ENCODE measurements at places on chromosomes 5 and 9. TPM values are rescaled to one million over a fixed set of nuclear protein-coding genes. Genes with fewer than 3 reads are reported as not detected.

DNA sequence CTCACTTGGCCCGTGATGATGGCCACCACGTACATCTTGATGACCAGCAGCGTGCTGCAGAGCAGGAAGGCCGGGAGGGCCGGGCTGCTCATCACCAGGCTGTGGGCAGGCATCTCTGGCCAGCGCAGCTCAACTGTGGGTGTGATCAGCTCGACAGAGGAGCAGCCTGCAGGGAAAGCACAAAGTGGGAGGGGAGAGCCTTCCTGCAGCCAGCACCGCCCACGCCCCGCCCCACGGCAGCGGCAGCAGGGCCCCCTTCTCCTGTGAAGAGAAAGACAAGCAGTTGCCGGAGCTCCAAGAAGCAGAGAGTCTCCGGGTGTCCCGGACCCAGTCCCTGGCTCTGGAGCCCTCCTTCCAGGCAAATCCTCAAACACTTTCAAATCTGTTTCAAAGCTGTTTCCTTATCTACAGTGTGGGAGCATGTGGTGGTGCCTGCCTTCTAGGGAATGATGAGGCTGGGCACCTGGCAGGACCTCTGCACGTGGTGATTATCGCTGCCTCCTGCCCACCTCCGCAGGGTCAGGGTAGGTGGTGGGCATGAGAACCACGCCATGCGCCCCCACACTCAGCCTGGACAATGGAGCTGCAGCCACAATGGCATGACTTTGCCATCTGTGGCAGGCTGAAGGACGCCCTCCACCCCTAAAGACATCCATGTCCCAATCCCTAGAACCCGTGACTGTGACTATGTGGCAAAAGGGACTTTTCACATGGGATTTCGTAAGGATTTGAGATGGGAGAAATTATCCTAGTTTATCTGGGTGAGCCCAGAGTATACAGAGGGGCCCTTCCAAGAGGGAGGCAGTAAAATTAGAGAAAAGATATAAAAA, at the start of gene PTGES:
TSS of gene PTGES (minus strand) at position 143 of the 830 bp plus-strand sequence. CDS start at position 113, 30 bp downstream.
- no peaks in the 10 kb centered on the region for H3K36me3 ChIP-seq
- H3K27ac ChIP-seq = peak within 1 kb of the TSS; percentile 33

DNA sequence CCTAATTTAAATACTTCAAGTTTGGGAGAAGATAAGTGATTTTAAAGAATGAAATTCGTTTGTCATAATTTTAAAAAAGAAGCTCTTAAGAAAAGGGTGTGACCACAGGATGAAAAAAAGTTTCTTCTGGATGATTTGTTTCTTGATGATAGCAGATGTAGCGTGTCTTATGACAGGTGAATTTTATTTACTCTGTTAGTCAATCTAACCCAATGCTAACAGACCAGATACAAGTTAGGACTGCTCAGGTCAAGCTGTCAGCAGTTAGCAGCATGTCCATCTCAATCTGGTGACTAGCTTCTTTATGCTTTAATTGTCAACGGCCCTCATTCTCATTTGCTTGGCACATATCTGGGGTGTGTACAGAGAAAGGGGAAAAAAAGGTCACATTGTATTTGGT, 456.0 kb downstream of the BNC2 start:
- H3K27ac ChIP-seq = no peak overlapping the region
- DNase-seq = no peak
- H3K27me3 ChIP-seq = no peaks in the 10 kb centered on the region
- H3K4me1 ChIP-seq = no peaks in the 10 kb centered on the region
- H3K4me3 ChIP-seq = no peak overlapping the region
- no peaks in the 10 kb centered on the region for H3K36me3 ChIP-seq

DNA sequence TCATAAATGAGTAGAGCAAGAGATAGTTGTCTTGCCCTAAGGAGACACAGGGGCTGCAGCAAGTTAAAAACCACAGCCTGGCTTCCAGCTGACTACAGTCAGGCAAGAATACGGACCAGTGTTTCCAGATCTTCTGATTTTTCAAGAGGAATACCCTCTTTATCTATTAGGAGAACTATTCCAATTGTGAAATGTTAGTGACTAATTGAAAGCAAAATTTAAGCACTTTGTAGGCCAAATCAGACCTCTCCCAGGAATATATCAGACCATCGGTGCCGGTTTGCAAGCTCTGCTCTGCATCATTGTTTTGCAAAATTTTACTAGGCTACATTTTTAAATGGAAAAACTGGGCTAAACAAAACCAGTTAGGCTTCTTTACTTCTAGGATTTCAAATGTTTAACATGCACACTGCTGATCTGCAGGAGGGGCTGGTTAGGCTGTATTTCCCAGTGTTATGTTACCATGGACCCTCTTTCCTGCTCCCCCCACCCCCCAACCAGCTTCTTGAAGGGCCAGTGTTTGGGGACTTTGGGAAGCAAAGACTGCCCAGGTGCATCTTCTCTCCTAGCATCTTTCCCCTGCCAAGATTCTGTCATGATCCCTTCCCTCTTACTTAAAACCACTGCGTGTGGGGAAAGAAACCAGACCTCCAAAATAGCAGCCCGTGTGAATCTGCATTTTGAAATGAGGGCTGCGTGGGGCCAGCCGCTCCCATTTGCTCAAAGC, 1.1 kb upstream of the ARSI start:
- no peak overlapping the region for H3K27ac ChIP-seq
- H3K36me3 ChIP-seq = no peaks in the 10 kb centered on the region
- no peak overlapping the region for H3K4me3 ChIP-seq
- H3K4me1 ChIP-seq = no peaks in the 10 kb centered on the region

GRCh38 chr9:9752722-9753121, 860.1 kb downstream of the PTPRD start:
- no peaks in the 10 kb centered on the region for H3K36me3 ChIP-seq
- DNase-seq = no peak
- H3K27ac ChIP-seq = no peak overlapping the region
- H3K4me3 ChIP-seq = no peak overlapping the region
- no peaks in the 10 kb centered on the region for H3K27me3 ChIP-seq
- H3K4me1 ChIP-seq = no peaks in the 10 kb centered on the region

DNA sequence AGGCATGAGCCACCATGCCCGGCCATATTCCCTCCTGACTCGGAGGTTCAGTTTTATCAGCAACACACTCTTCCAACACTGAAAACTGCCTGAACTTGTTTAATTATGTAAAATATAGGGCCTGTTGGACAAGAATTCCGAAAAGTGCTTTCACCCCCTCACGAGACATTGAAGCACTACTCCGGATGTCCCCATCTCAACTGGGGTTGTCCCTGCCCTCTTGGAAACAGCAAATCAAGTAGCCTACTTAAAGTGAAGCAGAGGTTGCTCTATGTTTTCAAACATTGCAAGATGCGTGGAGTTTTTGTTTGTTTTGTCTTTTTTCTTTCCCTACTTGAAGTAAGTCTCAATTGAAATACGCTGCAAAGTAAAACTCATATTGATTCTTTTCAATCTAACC, 7.6 kb downstream of the PTGER4 start:
- H3K36me3 ChIP-seq = peaks cover 7% of the 10 kb centered on the region
- H3K27ac ChIP-seq = no peak overlapping the region
- DNase-seq = no peak
- no peaks in the 10 kb centered on the region for H3K27me3 ChIP-seq
- peaks cover 14% of the 10 kb centered on the region for H3K4me1 ChIP-seq
- no peak overlapping the region for H3K4me3 ChIP-seq

DNA sequence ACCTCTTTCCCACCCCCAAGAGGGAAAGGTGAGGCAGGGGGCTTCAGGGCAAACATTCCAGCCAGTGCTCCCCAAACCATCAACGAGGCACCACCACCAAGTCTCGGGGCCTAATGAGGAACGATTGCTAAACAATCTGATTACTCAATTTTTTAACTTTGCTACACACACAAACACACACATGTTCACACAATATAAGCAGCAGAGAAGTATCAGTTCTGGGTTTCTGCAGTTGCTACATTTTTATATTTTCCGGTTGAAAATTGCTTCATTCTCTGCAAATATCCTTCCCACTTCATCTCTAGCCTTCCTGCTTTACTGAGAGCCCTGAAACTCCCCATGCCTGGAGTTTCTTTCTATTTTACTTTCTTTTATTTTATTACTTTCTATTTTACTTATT, 60.2 kb downstream of the FEM1C start:
- no peak overlapping the region for H3K4me3 ChIP-seq
- no peaks in the 10 kb centered on the region for H3K27me3 ChIP-seq
- DNase-seq = no peak
- H3K4me1 ChIP-seq = no peaks in the 10 kb centered on the region
- no peaks in the 10 kb centered on the region for H3K36me3 ChIP-seq
- H3K27ac ChIP-seq = no peak overlapping the region

DNA sequence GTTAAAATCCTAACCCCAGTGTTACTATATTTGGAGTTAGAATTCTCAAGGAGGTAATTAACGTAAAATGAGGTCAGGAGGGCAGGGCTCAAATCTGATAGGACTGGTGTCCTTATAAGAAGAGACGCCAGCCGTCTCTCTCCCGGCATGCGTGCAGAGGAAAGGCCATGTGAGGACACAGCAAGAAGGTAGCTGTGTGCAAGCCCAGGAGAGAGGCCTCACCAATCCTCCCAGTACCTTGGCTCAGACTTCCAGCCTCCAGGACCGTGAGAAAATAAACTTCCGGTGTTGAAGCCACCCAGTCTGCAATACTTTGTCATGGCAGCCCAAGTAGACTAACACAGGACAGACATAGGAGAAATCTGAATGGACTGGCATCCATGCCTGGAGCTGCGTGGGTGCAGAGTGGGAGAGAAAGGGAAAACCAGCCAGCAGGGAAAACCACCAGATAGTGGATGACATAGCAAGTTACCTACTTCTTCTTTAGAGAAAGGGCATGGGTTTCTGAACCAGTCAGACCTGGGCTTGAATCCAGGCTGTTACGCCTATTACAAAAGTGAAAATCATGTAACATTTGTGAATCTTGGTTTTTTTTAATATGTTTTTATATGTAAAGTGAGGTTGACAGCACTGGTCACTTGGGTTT, 89.2 kb downstream of the FSTL4 start:
- H3K27me3 ChIP-seq = no peaks in the 10 kb centered on the region
- no peaks in the 10 kb centered on the region for H3K36me3 ChIP-seq
- H3K27ac ChIP-seq = no peak overlapping the region
- no peak for DNase-seq

DNA sequence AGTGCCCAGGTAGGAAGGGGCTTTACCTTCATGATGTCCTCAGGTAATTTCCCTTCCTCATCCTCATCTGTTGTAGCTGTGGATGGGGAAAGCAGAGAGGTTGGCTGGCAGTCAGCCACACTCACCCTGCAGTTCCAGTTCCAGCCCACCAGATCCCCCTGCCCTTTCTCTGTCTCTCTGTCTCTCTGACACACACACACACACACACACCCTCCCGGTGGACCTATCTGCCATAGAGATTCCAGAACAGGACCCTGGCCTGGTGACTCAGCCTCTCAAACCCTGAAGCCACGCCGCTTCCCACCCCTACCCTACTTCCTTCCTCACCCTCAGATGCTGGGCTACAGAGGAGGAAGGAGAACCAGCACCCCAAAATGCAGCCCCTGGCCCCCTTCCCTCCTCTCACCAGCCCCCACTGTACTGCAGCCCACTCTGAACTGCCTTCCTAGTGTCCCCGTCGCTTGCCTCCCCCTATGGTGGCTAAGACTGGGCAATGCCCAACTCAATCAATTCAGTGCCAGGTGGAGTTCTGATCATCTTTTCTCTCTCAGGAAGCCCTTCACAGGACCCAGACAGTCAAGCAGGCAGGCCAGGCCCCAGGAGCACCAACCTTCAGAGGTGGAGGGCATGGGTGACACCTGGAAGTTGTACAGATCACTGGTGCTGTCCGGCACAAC, 4.8 kb downstream of the IRF1 start:
- no peak overlapping the region for H3K4me3 ChIP-seq
- DNase-seq = no peak
- peaks cover 33% of the 10 kb centered on the region for H3K36me3 ChIP-seq
- H3K4me1 ChIP-seq = peaks cover 19% of the 10 kb centered on the region
- no peak overlapping the region for H3K27ac ChIP-seq

GRCh38 chr5:36377192-36377591, 75.5 kb upstream of the RANBP3L start:
- H3K4me1 ChIP-seq = no peaks in the 10 kb centered on the region
- no peaks in the 10 kb centered on the region for H3K27me3 ChIP-seq
- no peak overlapping the region for H3K4me3 ChIP-seq
- no peak overlapping the region for H3K27ac ChIP-seq
- DNase-seq = no peak
- no peaks in the 10 kb centered on the region for H3K36me3 ChIP-seq

The REEP2 gene
- polyA plus RNA-seq = 12.4 TPM

The LCN15 gene
- polyA plus RNA-seq = not detected

The ASPN gene
- 0.53 TPM for polyA plus RNA-seq

The C9orf50 gene
- polyA plus RNA-seq = not detected
